Sciatic nerve (tissue), 2 donors: ENCODE measurements at places on chromosomes 6 and 20. TPM values are rescaled to one million over a fixed set of nuclear protein-coding genes. Genes with fewer than 3 reads are reported as not detected.

Gene KHDC1
- 2.0 TPM for total RNA-seq

Gene TSBP1
- total RNA-seq = not detected

Gene DZANK1
- total RNA-seq = 3.5 TPM

Gene ADAM33
- total RNA-seq = 117 TPM

Gene NRSN2
- total RNA-seq = 39.6 TPM

Gene FGD2
- 19.7 TPM for total RNA-seq

Gene NFYA
- total RNA-seq = 27.7 TPM

Gene APOM
- total RNA-seq = 0.53 TPM

Gene SYTL3
- 2.5 TPM for total RNA-seq
